Fibroblast of the aortic adventitia (primary cell): ENCODE measurements at places on chromosomes 5 and 9.
A peak's percentile ranks its signal among the peaks of the same experiment; 100 is the strongest.

DNA sequence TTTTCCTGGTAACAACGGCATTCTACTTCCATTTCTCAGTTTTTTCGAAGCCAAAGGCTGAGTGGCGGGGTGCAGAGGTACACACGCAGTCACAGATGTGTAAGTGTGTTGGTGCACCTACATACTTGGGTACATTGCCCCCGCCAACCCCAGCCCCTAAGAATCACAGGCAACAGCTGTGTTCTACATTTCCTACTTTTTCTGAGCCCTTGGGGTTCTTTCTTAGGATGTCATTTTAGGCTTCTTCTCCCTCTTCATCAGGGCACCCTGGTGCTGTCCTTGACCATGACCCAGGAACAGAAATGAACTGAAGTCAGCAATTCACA lies 104.8 kb downstream of the PAX5 start:
- no peak for DNase-seq

DNA sequence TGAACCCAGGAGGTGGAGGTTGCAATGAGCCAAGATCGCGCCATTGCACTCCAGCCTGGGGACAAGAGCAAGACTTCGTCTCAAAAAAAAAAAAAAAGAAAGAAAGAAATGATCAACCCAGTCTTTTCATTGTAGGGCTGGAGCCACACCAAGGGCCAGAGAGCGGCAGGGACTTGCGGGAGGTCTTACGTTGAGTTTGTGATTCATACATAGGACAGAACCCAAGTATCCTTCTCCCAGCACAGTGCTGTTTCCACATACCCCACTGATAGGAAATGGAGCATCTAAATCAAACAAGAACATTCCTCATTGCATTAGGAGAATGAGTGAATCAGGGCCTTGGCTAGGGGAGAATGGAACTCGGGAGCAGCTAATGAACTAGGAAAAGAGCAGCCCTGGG lies 3.5 kb upstream of the TNIP1 start:
- no peak for DNase-seq

- no peak for DNase-seq
These were observed 9.7 kb upstream of the ORM1 start for GRCh38 chr9:114313186-114313585.

GRCh38 chr9:18056993-18057369 lies 417.0 kb upstream of the ADAMTSL1 start:
- DNase-seq = no peak

GRCh38 chr9:135992486-135993408 lies 31.6 kb upstream of the UBAC1 start:
- peak; percentile 76 for DNase-seq

DNA sequence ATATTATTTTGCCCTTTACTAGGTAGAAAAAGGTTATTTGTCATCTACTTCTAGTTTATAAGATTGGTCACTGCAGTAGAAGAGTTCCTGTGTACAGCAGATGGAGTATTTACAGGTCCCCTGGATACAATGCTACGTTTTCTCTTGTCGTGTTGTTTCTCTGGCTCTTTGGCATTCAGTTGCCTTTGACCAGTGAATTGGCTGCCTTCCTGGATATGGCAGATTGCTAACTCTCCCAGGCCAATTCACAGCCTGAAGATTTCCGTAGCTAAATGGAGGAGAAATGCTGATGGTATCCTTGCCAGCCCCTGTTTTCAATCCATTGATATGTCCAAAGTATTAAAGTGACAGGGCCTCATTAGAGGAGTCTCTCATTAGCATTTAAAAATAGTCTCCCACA lies 32.5 kb upstream of the GNAQ start:
- peak; percentile 55 for DNase-seq

DNA sequence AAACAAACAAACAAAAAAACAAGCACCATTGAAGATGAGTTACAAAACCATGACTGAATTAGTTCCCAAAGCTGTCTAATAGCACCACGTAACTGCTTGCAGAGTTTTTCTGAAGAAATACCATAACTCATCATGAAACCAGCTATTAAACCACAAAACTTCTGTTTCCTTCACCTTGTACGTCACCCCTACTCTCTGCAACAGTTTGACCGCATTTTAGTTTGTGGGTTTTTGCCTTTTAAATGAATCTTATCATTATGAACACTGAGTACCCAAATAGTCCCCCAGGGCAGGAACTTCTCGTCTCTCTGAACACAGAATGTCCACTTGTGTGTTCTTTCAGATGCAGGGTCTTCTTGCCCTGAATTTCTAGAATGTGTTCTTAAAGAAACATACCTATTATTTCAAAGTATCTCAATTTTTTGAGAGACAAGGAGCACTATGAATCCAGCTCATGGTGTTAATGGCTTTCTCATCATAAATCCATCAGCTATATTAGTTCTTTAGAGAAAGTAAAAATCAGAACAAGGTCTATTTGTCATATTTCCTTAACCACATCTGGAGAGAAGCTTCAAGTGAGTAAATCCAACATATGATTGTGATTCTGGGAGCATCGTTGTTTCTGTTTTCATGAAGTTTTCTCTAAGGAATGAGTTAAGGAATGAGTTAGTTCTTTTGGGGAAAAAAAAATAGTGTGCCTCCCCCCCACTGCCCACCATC lies 210.6 kb downstream of the AUH start:
- DNase-seq = peak; percentile 30

GRCh38 chr5:40928886-40929448 lies 19.7 kb downstream of the C7 start:
- peak; percentile 27 for DNase-seq

GRCh38 chr9:72636621-72637020 lies 115.2 kb downstream of the TMC1 start:
- DNase-seq = no peak

DNA sequence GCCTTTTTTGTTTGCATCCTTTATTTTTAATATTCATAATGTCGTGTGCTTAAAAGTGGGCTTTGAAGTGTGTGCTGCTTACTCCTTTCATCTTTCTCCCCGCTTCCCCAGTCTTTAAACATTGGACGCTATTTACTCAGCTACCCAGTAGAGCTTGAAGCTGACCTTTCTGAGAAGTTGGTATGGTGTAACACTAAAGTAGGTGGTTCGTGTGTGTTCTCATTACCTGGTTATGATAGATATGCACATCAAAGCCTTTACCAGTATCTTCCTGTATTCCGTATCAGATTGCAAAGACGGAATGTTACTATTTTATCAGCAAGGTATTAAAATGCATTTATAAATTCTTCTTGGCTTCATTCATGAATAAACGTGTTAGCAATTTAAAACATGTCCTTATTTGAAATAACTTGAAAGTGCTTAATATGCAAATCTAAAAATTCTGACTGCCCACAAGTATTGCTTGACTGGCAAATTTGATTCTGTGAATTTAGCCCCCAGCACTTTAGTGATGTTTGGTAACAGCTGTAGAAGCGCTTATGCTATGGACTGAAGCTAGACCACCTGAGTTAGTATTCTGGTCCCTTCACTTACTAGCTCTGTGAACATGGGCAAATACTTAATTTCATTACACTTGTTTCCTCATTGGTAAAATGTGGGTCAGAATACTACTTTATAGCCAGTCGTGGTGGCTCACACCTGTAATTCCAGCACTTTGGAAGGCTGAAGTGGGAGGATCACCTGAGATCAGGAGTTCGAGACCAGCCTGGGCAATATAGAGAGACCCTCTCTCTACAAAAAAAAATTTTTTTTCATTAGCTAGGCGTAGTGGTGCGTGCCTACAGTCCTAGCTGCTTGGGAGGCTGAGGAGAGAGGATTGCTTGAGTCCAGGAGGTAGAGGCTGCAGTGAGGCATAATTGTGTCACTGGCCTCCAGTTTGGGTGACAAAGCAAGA lies 1.7 kb downstream of the RRAGA start:
- DNase-seq = no peak

- no peak for DNase-seq
These were observed 69.7 kb downstream of the TRIO start for GRCh38 chr5:14212838-14213237.

DNA sequence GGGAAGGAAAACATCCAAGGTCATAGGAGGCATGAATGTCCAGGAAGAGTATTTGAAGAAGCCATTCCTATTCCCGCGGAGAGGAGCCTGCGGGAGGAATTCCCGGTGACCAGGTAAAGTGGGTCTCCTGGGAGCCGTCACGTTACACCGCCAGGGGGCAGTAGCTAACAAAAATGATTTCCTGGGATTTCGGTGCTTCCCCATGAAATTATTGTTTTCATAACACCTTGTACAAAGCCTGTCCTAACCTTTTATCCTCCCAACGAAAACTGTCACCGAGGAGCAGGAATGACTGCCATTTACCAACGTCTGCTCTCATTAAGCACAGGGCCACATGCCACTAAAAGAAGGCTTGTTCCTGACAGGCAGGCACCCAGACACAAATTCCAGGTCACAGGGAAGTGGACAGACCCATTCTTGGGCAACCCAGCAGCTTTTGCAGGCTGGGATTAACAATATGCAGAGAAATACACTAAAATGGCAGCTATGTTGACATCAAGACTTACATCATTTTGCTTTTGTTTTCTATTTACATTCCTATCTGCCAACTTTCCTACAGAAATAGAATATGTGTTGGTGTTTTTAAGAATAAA lies 41.2 kb upstream of the CTSL start:
- peak; percentile 52 for DNase-seq

- peak; percentile 76 for DNase-seq
These were observed 100.9 kb downstream of the BOD1 start for GRCh38 chr5:173515526-173515925.

DNA sequence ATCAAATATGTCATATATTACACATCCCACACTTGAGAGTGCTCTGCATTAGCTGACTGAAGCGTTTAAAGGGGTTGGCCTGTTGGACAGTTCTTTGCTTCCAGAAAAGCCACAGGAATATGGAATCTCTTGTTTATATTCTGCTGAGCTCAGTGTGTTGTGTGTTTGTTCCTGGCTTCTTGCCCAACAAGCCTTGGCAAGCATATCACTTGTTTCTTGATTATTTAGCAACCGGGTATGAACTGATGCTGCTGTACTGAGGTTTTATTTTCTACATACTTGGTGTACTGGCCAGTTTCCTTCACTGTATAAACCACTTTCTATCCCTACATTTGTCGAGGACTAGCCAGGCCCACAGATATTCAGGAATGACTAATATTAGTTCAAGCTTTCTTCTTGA lies 378.9 kb downstream of the KCTD16 start:
- peak; percentile 84 for DNase-seq

DNA sequence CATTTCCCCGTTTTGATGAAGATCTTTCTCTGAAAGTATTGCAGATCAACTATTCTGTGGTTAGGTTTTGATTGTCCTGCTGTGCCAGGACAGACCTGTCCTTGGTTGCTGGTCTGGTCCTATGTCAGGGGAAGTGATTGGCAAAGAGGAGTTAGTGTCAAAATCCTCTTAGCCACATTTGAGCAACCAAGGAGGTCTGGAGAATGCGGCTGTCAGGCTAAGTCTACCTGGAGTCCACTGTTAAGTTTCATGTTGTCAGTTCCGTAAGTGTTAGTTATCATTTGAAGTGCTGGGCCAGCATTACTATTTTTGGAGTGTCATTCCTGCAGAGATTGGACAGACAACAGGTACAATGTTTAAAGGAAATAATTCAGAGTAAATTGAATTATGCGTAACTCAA lies 62.3 kb downstream of the UBE2QL1 start:
- DNase-seq = no peak

GRCh38 chr5:173868096-173868880 lies 19.9 kb upstream of the CPEB4 start:
- no peak for DNase-seq

DNA sequence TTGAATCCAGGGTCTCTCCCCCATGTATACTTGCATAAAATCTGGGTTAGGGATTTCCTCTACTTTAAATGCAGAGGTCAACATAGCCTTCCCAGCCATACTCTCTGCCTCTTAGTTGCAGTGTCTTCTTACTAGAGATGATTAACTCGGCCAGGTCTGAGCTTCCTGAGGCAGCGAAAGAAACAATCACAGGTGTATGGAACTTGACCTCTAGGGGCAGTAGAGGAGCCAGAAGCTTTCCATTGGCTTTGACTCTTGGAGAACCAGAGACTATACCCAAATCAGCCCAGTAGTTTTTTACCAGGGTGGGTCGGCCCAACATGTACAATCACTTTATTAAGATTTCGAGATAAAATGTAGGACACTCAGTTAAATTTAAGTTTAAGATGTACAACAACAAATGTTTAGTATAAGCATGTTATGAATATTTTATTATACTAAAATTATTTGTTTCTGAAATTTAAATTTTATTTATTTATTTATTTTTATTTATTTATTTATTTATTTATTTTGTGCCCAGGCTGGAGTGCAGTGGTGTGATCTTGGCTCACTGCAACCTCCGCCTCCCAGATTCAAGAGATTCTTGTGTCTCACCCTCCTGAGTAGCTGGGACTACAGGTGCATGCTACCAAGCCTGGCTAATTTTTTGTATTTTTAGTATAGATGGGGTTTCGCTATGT lies 48.0 kb upstream of the DMRT3 start:
- DNase-seq = no peak
